ENCODE measurements at places on chromosomes 3 and 15.

DNA sequence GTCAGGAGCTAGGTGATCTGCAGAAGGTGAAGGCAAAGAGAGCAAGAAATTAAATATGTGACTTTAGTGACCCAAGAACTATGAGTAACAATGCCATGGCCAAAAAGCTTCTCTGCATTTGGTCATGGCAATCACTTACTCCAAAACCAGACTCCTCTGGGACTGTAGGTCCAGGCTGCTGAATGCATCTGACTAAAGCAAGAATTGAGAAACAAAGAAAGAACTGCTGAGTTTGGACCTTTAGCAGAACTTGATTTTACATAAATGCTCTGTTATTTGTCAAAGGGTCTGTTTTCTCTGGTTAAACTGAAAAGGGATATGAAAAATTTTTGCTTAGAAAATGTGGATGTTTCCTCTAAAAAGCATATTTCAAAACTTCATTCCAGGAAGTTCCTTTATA, 1102.2 kb downstream of the IGSF11 start:
- DNase-seq: no peak

- DNase-seq: no peak
Observed at GRCh38 chr3:193829781-193830180, 236.8 kb downstream of the OPA1 start.

GRCh38 chr15:98690272-98690950, 42.1 kb downstream of the IGF1R start:
- DNase-seq: no peak

- peak; percentile 22 for DNase-seq
Observed at GRCh38 chr3:186506857-186507256, 37.3 kb downstream of the CRYGS start.

DNA sequence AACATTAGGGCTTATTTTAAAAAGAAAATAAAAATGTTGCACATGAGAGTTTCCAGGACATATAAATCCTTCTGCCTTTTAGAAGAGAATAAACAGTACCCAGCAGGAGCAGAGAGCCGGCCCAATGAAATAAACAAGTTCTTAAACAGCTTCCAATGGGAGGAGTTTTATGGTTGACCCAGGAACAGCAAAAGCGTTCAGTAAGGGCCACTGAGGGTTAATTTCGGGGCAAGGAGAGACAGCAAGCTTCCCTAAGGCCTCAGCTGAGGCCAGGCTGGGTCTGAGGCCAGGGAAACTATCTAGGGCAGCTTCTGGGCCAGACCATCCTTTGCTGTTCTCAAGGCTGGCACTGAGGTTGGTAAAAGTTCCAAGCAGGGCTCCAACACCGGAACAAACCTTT, 3.4 kb downstream of the PDZRN3 start:
- no peak for DNase-seq

- no peak for DNase-seq
Observed at GRCh38 chr3:27553886-27554540, 69.8 kb upstream of the SLC4A7 start.

DNA sequence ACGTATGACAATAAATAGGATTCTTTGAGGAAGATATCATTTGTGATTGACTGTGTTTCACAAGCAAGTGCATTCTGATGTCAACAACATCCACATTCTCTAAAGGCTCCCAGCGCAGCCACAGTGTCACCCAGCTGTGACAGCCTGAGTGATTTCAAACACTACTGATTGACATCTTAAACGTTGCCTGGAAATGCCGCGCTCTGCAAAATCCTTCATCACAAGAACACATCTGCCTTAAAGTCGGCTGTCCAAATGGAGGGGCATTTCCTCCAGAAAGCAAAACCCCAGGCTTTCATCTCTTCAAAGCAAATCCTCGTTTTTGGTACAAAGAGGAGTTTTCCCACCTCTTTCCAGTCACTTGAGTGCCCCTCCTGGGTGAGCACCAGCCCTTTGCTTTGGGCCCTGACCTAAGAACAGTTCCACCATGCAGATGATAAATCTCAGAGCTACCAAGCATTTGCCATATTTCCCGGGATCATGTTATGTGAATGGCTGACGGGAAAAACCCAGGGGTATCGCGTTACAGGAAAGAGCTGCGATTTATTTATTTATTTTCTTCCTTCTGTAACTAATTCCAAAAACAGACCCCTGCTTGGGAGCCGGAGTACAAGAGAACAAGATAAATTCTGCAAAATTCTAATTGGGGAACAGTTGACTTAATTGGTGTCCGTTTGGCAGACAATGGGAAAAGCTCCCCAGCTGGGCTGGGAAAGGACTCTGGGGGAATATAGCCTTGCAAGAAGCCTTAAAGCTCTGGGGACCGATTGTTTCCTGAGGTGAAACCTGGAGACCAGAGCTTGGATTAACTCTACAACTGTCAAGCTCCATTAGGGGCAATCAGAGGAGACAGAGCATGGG, 703.8 kb upstream of the NR2F2 start:
- DNase-seq: no peak

GRCh38 chr3:46684891-46685290, 8.6 kb downstream of the ALS2CL start:
- no peak for DNase-seq

DNA sequence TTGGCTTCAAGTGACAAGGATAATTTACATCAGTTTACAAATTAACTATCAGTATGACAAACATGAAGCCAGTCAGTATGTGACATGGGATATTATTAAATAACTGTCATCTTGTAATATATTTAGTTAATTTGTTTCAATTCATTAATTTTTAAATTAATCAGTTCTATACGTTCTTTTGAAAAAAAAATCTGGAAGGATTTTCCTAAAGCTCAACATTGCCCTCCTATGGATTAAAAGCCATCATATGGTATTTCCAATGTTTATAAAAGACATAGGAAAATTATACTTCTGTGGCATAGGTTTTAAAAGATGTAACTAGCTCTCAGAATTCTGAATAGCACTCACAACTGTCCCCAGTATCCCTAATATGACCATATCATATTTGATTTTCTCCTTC, 134.4 kb downstream of the PLOD2 start:
- no peak for DNase-seq

DNA sequence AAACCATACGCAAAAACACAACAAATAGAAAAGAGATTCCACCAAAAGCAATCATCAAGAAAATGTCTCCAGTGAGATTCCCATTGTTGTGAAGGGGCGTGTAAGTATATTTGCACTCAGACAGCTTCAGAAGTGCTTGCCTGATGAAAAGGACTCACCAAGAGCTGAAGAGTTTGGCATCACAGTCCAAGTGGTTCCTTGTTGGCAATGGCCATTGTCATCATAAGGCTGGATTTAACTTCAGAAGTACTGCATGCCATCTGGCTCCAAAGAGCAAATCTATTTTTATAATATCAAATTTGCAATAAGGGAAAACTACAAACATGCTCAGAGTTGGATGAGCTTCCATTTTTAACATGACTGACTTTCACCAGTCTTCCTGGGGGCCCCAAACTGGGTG, 505.3 kb upstream of the NR2F2 start:
- no peak for DNase-seq

DNA sequence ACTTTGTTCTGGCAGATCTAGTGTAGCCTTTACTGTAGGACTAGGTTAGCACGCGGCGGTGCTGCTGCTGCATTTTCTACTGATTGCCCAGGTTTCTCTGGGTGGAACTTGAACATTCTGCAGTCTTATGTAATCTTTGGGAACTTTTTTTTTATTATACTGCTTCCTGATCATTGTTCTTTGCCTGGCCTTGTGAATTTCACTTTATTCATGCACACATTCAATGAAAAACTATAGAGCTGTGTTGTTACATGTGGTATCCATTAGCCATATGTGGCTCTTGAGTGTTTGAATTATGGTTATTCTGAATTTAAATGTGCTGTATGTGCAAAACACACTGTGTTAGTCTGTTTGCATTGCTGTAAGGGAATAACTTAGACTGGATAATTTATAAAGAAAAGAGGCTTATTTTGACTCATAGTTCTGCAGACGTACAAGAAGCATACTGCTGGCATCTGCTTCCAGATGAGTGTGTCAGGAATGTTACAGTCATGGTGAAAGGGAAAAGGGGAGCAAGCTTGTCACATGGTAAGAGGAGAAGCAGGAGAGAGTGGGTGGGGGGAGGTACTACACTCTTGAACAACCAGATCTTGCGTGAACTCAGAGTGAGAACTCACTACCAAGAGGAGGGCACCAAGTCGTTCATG, 26.5 kb downstream of the MEF2A start:
- DNase-seq: no peak

DNA sequence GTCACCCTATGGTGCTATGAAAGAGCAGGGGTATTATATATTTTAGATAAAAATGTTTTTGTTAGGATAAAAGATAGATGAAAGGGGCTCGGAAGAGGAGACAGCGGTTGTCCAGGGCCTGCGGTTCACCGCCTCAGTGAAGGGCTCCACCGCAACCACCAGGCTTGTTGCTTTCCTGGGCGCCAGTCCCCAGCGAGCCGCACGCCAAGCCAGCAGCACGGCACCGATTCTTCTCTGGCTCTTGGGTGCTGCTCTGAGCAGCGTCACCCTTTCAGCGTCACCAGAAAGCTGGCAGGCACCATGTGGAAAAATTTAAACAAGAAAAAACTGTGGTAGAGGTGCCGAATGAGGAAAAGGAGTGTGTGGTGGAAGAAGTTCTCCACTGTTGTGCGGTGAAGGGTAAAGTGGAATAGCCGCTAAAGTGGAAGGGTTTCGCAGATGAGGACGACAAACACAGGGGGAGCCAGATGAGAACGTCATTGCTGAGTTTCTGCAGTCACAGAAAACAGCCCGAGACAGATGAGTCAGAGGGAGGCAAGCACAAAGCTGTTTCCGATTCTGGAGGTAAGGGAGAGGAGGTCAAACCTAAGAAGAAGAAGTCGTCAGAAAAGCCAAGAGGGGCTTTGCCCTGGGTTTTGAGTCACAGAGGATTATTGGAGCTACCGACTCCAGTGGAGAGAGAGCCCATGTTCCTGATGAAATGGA, 569.2 kb downstream of the ZBBX start:
- DNase-seq: no peak

GRCh38 chr15:90060797-90061196, 41.5 kb downstream of the IDH2 start:
- DNase-seq: no peak

GRCh38 chr3:48662145-48662752, 437 bp downstream of the CELSR3 start:
- DNase-seq: no peak

GRCh38 chr3:143135150-143135549, 15.6 kb downstream of the CHST2 start:
- no peak for DNase-seq

DNA sequence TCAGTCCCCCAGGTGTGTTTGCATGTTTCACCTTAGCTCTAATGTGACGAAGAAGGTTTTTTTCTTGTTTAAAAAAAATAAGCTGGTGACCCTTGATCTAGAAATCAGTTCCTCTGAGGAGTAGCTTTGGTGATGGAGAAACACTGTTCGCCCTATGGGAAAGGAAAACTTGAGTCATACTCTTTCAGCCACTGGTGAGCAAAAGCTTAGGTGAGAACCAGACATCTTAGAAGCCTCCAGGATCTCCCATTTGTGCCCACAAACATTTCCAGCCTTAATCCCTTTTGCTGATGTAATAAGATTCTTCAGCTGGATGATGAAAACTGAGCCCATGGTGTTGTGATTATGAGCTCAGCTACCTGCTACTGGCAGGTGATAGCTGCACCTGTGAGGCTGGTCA, 37.8 kb downstream of the SLC27A2 start:
- DNase-seq: no peak

DNA sequence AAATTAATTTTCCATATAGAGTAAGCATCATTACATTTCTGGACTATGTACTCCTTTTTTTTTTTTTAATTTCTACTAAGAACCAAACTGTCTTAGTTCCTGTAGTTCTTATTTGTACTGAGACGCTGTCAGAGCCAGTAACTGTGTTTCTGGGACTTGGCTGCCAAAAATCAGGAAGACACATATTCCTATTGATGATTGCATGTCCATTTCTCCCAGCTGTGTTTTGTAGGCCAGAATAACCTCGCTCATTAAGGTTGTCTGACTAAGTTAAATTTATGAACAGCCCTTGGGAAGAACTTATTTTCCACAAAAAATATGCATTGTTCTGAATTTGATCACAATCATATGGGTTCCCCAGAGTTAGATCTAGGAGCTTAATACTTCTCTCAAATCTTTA, 29.5 kb downstream of the PLSCR5 start:
- DNase-seq: no peak

- DNase-seq: no peak
Observed at GRCh38 chr15:24763891-24764290, 88.3 kb downstream of the NPAP1 start.

DNA sequence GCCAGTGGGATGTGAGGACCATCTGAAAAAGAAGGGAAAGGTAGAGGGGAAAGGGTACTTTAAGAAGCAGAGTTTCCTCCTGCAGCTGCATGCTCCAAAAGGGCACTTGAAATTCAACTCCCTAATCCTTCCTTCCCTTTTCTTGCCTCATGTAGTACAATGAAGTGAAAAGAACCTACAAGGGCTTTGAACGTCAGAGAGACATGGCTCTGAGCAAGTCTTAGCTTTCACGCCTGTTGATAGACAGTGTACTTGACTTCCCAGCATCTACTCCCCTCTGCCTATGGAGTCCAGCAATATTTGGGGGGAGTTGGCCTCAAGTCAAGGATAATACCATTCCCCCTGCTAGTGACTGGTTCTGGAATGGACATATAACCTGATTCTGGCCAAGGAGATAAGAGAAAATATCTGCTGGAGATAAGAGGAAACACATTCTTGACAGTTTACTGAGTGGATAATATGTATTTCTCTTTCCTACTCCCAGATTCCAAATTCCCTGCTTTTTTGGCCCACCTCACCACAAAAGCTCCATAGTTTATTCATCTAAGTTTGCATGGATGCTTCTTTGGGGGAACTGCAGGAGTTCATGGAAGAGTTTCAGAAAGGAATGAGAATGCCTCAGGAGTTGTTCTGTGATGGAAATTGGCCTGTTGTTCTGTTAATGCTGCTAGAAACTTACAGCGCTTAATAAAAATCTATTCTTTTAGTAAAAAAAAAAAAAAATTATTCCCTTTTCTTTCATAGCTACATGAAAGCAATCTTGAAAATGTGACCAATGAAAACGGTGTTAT, 193.0 kb upstream of the TPM1 start:
- no peak for DNase-seq
